ENCODE measurements at places on chromosomes 5 and 9.

- no peak for DNase-seq
Measured at GRCh38 chr9:12658531-12659209, 34.5 kb upstream of the TYRP1 start.

GRCh38 chr9:76987594-76988200, 31.8 kb upstream of the FOXB2 start:
- DNase-seq, result no peak

- no peak for DNase-seq
Measured at GRCh38 chr9:14654932-14655331, 38.3 kb downstream of the ZDHHC21 start.

DNA sequence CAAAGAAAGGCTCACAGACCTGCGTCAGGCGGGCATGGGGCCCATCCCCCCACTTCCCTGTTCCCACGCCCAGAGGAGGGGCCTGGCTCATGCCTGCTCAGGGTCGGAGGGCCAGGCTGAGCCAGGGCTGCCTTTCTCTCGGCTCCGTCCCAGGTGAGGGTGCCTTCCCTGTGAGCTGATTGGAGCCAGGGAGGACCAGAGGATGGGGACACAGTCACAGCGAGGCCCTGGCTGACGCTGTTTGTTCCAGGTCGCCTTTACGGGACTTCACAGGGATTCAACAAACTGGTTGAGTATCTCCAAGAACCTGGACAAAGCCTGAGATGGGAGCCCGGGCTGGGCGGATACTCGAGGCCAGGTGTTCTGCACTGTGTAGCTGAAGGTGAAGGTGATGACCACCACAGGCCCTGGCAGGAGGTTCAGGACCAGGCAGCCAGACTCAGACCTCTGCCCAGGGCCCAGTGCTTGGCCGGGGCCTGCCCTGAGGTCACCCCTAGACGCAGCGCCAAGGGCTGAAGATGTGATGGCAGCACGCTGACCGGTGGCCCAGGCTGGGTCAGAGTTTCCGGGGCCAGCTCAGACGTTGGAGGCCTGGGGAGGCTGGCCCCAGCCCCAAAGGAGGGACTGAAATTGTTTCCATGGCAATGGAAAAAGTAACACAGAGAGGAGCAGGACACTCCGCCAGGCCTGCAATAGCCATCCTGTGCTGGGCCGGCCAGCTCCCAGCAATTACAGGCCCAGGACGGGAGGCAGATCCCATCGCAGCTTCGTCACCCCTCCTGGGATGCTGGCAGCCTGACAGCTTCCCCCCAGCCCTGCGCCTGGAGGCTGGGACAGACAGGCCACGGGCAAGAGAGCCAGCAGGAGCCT, 65.3 kb upstream of the ADAMTS2 start:
- no peak for DNase-seq

Data from activated naive CD4-positive, alpha-beta T cell (primary cell).